Fibroblast of lung (primary cell): ENCODE measurements at places on chromosomes 2 and 18.
A peak's percentile ranks its signal among the peaks of the same experiment; 100 is the strongest.

GRCh38 chr18:9661564-9661963 lies 46.5 kb upstream of the RAB31 start:
- DNase-seq: no peak

DNA sequence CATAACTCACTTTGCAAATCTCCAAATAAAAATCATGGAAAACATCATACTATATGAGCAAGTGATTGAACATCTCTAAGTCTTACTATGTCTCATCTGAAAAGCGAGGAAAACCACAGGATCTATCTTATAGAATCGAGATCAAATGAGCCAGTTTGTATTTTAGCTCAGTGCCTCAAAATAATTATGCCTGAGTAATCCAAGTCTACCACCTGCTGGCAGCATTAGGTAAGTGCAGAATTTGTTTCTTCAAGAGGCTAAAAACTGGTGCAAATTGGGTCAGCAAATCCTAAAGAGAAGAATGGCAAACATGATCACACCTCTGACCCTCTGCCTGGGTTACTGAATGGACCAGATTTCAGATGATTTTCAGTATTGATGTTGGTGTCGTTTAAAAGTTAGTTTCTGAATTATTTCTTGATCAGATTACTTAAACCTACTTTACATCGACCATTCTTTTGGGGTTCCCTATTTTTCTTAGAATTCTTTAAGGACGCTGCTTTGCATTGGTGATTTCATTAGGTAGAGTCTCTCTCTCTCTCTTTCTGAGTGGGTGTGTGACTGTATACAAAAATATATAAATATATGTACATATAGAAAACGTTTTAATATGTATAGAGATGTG lies 12.7 kb upstream of the FHOD3 start:
- DNase-seq: peak; percentile 52

GRCh38 chr2:28624793-28625701 lies 126.6 kb upstream of the PPP1CB start:
- peak; percentile 65 for DNase-seq

DNA sequence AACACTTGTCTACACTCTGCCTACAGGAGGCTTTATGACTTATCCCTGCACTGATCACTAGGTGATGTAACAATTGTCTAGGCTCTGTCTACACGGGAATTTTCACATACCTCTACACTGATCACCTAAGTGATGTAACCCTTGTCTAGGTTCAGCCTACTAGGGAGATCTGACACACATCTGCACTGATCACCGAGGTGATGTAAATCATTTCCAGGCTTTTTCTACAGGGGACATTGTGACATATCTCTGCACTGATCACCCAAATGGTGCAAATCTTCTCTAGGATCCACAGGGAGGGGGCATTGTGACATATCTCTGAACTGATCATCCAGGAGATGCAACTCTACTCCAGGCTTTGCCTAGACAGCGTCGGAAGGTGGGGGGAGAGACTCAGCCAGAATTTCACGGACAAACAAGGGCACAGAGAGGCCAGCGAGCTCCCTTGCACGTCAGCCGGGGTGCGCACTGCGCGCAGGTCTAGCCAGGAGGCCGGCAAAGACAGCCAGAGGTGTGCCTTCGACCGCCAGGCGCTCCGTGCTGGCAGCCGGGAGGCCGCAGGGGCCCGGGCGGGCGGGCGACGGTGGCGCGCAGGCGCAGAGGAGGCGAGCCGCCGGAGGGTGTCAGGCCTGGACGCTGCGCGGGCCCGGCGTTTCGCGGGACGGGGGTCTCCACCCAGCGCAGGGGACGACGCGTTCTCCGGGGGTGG lies 46.9 kb upstream of the USP14 start:
- peak; percentile 54 for DNase-seq

DNA sequence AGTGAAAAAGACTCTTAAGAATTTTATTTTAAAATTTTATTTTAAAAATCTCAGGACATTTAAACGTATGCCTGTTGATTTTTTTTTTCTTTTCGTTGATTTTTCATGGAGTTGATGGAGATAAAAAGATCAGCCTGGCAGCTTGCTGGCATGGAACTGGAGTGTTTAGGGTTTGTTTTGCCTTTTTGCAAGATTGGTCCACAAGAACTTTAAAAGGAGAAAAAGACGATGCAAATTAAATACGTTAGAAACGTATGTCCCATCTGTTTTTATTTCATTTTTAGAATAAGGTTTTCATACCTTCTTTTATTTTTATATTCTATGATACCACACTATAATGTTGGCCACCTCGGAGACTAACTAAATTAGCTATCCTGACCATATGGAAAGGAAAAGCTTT lies 254.9 kb downstream of the ARHGAP15 start:
- DNase-seq: no peak

DNA sequence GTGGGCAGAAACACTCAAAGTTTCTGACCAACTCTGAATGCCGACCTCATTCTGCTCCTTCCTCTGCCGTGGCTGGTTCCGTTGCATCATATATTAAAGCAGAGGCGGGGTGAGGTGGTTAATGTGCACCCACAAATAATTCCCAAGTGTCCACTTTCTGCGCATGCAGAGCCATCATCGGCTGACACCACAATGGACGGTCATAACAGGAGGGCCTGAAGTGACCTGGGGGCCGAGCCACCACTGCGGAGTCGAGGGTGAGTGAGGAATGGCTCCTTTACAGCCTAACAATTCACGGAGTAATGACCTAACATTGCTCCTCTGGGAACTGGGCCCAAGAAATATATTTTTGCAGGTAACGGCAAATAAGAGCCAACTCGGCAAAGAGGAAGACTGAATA lies 32.9 kb upstream of the GLI2 start:
- no peak for DNase-seq

- DNase-seq: no peak
Measured at GRCh38 chr18:69774831-69775230, 172.8 kb downstream of the CD226 start.

DNA sequence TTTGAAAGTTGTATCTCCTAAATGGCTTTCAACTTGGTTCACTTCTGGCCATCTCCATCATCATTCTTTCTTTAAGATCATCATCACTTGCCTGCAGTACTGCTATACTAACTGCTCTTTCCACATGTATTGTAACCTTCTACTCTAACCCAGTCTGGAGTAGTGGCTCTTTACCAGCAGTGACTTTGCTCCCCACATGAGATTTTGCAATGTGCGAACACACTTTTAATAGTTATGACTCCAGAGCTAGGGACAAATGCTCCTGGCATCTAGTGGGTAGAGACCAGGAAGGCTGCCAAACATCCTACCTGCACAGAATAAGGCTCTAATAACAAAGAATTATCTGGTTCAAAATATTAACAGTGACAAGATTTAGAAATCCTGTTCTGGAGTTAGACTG lies 243.8 kb downstream of the XIRP2 start:
- DNase-seq: no peak

GRCh38 chr2:170143045-170143717 lies 34.8 kb upstream of the MYO3B start:
- DNase-seq: peak; percentile 23

- no peak for DNase-seq
Measured at GRCh38 chr18:67279988-67280387, 236.5 kb downstream of the DSEL start.

GRCh38 chr2:32977228-32977758 lies 30.5 kb downstream of the LTBP1 start:
- DNase-seq: peak; percentile 6

GRCh38 chr2:235139956-235140800 lies 188.4 kb downstream of the SH3BP4 start:
- no peak for DNase-seq

DNA sequence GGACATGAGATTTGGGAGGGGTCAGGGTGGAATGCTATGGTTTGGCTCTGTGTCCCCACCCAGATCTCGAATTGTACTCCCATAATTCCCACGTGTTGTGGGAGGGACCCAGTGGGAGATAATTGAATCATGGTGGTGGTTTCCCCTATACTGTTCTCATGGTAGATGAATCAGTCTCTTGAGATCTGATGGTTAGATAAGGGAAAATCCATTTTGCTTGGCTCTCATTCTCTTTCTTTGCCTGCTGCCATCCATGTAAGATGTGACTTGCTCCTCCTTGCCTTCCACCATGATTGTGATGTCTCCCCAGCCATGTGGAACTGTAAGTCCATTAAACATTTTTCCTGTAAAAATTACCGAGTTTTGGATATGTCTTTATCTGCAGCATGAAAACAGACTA lies 80.9 kb upstream of the GALNT5 start:
- DNase-seq: no peak

DNA sequence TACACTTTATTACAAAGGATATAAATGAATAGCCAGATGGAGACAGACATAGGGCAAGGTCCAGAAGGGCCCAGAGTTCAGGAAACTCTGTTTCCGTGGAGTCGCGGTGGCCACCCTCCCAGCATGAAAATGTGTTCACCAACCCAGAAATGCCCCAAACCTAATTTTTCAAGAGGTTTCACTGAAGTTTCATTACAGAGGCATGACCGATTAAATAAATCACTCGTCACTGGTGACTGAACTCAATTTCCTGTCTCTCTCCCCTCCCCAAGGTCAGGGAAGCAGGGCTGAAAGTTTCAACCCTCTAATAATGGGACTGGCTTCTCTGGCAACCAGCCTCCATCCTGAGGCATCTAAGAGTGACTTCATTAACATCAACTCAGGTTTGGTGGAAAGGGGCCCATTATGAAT lies 22.4 kb downstream of the USP40 start:
- no peak for DNase-seq

GRCh38 chr2:98585386-98585785 lies 22.9 kb downstream of the COA5 start:
- DNase-seq: no peak

DNA sequence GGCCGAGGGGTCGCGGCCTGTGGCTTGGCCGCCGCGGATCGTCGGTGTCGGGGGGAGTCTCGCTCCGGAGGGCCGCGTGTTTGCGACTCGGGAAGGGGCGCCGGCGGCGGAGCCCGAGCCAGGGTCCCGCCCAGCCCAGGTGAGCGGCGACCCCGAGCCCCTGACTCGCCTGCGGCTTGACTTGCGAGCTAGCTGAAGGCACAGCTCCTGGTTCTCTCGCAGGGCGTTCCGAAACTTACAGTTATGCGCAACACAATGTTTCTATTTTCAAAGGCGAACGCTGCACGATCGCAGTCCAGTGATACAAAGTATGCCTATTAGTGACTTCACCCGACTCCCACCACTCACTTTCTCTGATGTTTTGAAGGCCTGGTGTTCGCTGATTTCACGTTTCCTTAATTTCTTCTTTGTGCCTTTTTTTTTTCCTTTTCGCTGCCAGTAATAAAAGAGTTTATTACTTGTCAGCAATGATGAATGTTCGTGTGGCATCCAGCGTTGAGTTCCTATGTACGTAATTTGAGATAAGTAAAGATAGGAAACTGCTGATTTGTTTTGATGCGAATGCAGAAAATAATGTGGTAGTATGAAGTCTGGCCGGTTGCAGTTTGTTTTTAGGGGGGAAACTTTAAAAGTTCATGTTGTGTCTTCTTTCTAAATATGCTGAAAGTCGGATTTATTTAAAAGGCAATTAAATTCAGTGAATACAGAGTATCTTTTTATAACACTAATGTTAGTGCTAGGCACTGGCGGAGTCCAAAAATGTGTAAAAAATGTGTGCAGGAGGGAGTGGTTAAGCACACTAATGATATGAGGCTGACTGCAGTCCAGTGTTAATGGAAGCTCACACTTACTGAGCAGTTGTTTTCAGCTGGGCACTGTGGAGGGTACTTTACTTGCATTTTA lies 706 bp downstream of the UBXN2A start:
- peak; percentile 53 for DNase-seq

DNA sequence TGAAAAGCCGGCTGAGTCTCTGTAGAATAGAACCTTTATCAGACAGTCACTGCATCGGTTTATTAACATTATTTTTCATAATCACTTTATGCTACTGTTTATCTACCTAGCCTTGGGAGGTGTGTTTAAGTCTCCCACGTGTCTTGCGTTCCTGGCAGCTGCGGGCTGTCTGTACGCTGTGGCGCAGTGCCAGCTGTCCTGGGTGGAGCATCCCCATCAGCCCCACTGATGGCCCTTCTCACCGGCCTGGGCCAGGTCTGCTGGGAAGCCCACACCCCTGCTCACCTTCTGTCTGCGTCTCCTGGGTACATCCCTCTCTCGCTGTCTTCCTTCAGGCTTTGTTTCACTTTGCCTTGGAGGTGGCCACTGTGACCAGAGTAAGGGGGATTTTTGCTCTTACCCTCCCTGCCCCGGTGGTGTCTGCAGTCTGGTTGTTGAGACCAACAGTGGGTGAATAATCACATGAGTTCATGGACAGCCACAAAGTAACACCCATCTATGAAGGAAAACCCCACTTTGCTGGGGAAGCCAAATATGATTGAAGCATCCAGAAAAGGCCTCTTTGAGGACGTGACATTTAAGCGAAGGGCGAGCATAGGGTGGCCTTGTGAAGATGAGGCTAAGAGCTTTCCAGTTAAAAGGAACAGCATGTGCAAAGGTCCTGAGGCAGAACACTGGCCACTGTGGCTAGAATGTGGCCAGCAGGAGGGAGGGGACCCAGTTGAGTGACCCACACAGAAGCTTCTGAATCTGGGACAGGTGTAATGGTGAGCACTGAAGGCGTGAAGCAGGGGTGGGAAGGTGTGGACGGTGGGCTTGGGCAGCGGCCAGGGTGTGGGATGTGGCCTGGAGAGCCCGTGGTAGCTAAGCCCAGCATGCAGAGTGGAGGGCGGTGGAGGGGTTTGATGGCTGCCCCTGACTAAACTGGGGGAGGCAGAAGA lies 41.7 kb downstream of the RAMP1 start:
- DNase-seq: no peak

- DNase-seq: no peak
Measured at GRCh38 chr2:222167762-222168161, 131.0 kb downstream of the PAX3 start.

GRCh38 chr2:46193855-46194254 lies 103.4 kb upstream of the EPAS1 start:
- DNase-seq: no peak

DNA sequence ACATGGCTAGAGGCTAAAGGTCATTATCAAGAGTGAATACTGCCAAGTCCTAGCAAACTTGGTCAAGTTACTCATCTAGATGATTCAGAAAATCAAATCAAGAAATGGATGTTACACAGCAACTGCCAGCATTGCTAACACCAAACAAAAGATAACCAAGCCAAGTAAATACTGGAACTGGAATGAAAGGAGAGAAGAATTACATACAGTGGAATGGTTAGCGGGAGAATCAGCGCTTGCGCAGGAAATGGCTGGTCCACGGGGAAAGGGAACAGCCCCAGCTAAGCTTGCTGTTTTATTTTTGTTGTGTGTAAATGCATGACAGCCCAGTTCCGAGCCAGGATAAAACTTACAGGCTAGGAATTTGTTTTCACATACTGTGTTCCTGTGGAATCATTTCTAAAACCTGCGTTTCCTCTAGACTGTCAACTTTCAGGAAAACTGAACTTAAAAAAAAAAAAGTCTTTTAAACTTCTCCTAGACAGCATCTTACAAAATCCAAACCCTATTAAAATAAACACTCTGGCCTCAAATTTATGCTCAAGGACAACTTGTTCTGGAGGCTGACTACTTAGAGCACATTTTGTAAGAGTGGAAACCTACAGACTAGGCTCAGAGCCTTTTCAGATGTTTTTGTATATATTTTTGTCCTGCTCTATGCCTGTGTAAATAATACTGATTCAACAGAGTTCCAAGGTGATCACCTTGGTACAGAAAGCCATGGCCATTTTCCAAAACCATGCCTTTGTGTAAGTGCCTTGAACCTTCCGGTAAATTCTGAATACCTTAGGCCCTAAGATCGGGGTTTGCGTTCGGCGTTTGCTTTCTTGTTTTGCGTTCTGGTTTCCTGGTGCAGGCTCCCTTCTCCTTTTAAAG lies 30.7 kb upstream of the TXNDC2 start:
- peak; percentile 41 for DNase-seq

- DNase-seq: no peak
Measured at GRCh38 chr2:34241905-34242762, 643.0 kb upstream of the FAM98A start.
